Stimulated activated CD8-positive, alpha-beta memory T cell treated with anti-CD3 and anti-CD28 coated beads, Interleukin-4, amount 100 ng/mL, for 1 hour (primary cell): ENCODE measurements at places on chromosomes 6 and 20.

GRCh38 chr20:20092827-20093226 is 40.5 kb downstream of the CFAP61 start:
- no peak for DNase-seq

DNA sequence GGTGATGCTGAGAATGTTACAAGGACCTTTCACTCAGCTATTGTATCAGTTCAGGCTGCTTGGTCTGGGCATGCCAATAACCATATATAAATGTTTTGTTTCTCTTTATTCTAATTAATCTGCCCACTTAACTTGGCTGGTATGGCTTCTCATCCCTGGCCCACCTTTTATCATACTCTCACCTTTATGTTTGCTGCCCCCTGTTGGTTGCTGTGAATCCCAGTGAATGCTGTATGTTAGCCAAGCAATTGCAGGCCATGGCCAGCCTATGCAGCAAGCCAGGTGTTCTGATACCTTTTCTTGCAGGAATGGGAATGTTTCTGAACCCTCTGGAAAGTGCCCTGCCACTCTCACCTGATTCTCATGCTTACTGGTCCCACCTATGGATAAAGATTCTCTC is 54.6 kb downstream of the PCSK2 start:
- no peak for DNase-seq

DNA sequence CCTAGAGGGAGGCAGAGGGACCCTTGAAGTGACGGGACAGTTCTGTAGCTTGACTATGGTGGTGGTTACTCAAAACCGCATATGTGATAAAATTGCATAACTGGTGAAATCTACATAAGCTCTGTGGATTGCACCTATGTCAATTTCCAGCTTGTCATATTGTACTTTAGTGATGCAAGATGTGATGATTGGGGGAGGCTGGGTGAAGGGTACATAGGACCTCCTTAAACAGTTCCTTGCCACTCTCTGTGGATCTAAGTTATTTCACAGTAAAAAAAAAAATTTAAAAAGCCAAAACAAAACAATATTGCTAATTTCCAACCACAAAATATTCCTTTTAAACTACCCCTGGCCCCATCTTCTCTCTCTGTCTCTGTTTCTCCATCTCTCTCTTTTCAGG is 472.6 kb upstream of the SULF2 start:
- no peak for DNase-seq

DNA sequence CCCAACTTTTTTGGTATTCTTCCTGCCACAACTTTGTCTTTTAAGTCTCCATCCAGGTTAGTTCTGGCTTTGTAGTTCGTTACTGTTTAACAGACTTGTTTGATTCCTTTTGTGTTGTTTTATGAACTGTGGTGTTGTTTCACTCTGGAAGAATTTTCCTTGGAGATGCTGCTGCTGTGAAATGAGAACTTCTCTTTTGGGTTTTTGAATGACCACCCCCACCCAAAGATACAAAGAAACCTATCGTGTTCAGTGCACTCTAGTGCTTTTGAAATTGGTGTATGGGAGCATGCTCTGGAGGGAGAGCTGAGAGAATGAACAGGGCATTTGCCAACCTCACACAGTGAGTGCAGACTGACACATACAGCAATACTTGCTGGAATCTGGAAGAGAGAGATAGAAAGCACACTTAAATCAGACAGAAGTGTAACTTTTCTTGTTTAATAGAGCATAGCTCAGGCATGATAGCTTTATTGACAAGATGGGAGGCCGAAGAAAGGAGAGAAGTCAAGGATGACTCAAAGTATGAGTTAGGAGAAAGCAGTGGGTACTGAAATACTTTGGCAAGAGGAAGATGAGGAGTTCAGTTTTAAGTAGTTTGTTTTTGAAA is 293.1 kb downstream of the SOX4 start:
- no peak for DNase-seq

DNA sequence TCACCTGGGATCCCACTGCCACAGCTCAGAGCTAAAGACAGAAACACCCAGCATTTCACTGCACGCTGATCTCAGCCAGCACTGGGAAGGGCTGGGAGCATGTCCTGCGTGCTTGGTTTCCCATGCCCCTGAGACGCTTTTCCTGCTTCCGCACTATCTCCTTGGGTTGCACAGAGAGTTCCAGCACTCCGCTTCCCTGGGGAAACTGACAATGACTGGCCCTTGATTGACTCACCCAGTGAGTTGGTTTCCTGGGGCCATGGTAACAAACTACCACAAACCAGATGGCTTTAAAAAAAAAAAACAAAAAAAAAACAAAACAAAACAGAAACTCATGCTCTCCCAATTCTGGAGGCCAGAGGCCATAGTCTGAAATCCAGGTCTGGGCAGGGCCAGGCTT is 14.8 kb upstream of the MAS1L start:
- DNase-seq, result no peak

GRCh38 chr20:10448270-10449156 is 13.4 kb downstream of the SLX4IP start:
- no peak for DNase-seq

GRCh38 chr6:17219098-17219497 is 62.1 kb upstream of the RBM24 start:
- DNase-seq, result no peak

DNA sequence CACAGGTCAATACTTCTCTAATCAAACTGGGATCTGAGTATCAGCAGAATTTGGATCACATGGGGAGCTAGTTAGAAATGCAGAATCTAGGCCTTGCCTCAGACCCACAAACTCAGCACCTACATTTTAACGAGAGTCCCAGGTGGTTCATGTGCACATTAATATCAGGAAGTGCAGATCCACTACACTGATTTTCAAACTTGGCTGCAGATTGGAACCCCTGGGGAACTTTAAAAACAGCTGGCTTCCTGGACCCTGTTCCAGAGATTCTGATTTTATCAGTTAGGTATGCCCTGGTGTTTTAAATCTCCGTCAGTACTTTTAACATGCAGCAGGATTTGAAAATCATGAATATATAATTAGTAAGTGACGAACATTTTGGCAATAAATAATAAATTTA is 1.9 kb upstream of the CST8 start:
- DNase-seq, result no peak

DNA sequence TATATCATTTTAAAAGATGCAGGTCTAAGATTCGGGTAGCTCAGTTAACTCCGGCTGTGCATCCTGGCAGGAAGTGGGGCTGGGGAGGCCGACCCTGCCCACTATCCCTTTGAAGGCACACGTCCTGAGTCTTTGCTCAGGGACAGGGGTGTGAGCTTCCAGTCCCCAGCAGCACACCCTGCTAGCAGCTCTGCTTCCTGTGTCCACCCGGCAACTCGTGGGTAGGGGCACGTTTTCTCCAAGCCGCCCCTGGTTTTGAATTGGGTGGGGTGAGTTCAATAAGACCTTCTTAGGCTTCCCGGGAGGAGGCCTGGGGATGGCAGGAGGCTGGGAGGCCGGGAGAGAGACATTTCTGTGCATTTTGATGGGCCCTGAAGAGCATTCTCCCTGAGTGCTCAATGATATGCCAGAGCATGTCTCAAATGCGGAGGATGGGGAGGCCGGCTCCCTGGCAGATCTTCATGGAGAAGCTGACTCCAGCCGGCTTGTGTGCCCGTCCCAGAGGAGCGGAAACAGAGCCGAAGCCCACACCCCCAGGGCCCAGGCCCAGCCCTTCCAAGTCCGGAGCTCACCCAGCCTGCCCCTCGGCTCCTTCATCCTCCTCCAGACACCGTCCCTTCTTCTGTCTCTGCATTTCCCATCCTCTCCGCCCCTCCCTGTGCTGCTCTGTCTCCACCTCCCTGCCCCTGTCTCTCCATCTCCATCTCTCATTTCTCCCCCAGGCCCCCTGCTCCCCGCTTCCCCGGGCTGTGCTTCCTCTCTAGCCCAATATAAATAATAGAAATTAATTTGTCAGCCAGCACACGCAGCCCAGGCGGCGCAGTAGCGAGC is 36.3 kb upstream of the ZFAND3 start:
- DNase-seq, result no peak

GRCh38 chr6:72554761-72555221 is 67.1 kb upstream of the KCNQ5 start:
- DNase-seq, result no peak

GRCh38 chr20:10040070-10040975 is 5.5 kb downstream of the ANKEF1 start:
- DNase-seq, result no peak

DNA sequence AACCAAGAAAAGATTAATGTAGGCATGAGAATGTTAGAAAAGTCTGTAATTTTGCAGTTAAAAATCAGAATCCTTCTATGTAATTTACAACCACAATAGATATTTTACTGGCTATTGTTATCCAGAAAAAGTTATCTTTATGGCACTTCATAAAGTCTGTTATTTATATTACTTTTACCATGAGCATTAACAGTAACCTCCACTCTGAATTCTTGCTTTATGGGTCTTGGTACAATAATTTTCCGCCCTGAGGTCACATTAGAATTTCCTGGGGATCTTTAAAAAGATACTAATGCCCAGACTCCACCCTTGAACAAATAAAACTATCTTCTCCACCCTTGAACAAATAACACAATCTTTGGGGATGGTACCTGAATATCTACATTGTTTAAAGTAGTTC is 9.6 kb downstream of the RSPO3 start:
- DNase-seq, result no peak

GRCh38 chr6:19452495-19452894 is 384.7 kb upstream of the ID4 start:
- no peak for DNase-seq

GRCh38 chr6:144675231-144675861 is 390.2 kb downstream of the UTRN start:
- no peak for DNase-seq

- DNase-seq, result no peak
Observed at GRCh38 chr6:150427843-150428242, 59.0 kb downstream of the IYD start.
